ENCODE measurements at places on chromosomes 2 and 18. TPM values are rescaled to one million over a fixed set of nuclear protein-coding genes. Genes with fewer than 3 reads are reported as not detected.
A peak's percentile ranks its signal among the peaks of the same experiment; 100 is the strongest.

DNA sequence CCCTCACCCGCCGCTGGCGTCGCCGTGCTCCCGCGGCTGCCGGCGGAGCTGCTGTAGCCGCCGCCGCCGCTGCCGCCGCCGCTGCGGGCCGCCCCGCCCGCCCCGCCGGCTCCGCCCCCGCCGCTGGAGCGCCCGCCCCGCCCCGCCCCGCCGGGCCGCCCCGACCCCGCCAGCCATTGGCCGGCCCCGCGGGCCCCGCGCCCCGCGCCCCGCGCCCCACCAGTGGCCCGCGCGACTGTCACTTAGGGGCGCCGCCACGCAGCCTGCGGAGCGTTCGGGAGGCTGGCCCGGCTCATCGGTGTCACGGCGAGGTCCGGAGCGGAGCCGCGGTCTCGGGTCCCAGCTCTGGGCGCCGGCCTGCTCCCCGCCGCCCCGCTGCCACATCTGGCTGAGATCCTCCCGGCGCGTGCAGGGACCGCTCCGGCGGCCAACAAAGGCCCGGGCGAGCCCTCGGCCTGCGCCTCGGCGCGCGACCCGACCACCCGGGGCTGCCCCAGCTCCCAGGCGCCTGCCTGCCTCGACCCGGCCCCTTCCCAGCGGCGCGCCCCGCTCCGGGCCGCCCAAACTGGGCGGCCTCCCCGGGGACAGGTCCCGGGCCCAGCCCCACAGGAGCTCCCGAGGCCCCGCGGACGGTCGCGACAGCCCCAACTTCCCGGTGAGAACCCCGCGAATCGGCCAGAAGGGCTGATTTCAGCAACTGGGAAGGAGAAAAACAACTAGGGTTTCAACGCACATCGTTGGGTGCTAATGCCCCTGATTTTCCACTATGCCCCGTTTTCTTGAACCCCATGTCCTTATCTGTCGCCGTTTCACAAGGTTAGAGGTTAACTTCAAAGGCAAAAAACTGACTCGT is at the start of gene MGAT4A:
TSS of gene MGAT4A (minus strand) at position 92 of the 853 bp plus-strand sequence. CDS start 4,800 bp downstream, outside the sequence.
- peak within 1 kb of the TSS; percentile 86 for H3K4me3 ChIP-seq
- H3K4me1 ChIP-seq, result peaks cover 18% of the 10 kb centered on the region
- H3K36me3 ChIP-seq, result no peaks in the 10 kb centered on the region
- H3K27me3 ChIP-seq, result no peaks in the 10 kb centered on the region
- peak; percentile 36 for DNase-seq

- H3K4me3 ChIP-seq, result no peak overlapping the region
- no peak overlapping the region for H3K27ac ChIP-seq
- no peak for DNase-seq
- peaks cover 6% of the 10 kb centered on the region for H3K4me1 ChIP-seq
- H3K36me3 ChIP-seq, result no peaks in the 10 kb centered on the region
Observed at GRCh38 chr2:100614455-100615000, 51.7 kb downstream of the PDCL3 start.

- no peak overlapping the region for H3K27ac ChIP-seq
- no peaks in the 10 kb centered on the region for H3K36me3 ChIP-seq
- H3K4me3 ChIP-seq, result no peak overlapping the region
- no peak for DNase-seq
Observed at GRCh38 chr2:375270-375955, 87.5 kb upstream of the ALKAL2 start.

DNA sequence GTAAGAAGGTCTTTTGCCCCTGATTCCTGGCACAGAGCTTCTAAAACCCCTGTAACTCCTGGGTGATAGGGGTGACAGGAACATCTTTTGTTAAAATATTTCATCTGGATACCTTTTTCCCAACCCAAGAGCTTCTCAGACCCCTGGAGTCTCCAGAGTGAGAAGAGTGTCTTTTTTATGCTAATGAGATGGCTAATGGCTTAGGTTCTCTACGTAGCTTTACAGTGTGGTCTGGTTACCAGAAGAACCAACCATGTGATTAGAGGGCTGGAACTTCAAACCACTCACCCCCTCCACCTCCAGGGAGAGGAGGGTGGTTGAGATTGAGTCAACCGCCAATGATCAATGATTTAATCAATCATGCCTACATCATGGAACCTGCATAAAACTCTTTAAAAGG is 16.2 kb upstream of the DCC start:
- H3K27me3 ChIP-seq, result no peaks in the 10 kb centered on the region
- DNase-seq, result no peak
- H3K27ac ChIP-seq, result no peak overlapping the region
- no peaks in the 10 kb centered on the region for H3K4me1 ChIP-seq
- no peak overlapping the region for H3K4me3 ChIP-seq
- H3K36me3 ChIP-seq, result no peaks in the 10 kb centered on the region

GRCh38 chr2:11477994-11478393 is 12.0 kb upstream of the E2F6 start:
- H3K36me3 ChIP-seq, result no peaks in the 10 kb centered on the region
- no peaks in the 10 kb centered on the region for H3K4me1 ChIP-seq
- peak; percentile 81 for DNase-seq

DNA sequence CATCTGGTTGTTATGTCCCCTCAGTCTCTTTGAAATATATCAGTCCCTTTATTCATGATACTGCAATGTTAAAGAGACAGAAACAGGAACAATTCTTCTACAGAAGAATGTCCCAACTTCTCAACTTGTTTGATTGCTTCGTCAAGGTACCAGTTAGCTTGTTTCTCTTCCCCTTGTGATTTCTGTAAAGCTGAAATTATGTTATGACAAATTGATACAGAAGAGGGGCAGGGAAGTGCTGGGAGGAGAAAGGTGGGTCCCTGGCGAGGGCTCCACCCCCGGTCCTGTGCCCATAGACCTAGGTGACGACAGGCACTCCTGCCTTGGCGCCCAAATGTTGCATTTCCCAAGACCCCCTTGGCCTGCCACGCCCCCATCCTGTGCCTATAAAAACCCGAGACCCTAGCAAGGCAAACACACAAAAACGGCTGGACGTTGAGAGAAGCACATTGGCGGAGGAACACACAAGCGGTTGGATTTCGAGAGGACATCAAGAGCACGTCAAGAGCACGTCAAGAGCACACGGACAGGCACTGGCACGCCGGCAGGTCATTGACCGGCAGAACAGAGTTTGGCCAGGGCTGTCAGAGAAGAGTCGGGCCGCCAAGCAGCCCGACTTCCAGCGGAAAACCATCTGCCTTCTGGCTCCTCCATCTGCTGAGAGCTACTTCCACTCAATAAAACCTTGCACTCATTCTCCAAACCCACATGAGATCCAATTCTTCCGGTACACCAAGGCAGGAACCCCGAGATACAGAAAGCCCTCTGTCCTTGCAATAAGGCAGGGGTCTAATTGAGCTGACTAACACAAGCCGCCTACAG is 11.5 kb upstream of the RTN4 start:
- no peak for DNase-seq
- H3K36me3 ChIP-seq, result no peaks in the 10 kb centered on the region
- no peak overlapping the region for H3K27ac ChIP-seq
- H3K4me1 ChIP-seq, result peaks cover 8% of the 10 kb centered on the region
- H3K27me3 ChIP-seq, result no peaks in the 10 kb centered on the region
- no peak overlapping the region for H3K4me3 ChIP-seq

DNA sequence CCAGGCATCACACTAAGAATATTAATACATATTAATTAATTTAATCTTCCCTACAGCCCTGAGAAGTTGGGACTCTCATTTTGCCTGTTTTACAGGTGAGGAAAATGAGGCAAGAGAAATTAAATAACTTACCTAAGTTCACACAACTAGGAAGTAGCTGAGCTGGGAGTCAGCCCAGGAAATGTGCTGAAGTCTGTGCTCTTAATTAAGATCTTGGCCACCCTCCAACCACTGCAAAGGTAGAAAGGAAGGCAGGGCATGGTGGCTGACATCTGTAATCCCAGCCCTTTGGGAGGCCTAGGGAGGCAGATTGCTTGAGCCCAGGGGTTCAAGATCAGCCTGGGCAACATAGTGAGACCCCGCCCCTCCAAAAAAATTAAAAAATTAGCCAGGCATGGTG is 12.9 kb upstream of the MGAT4A start:
- no peaks in the 10 kb centered on the region for H3K27me3 ChIP-seq
- no peak overlapping the region for H3K4me3 ChIP-seq
- H3K27ac ChIP-seq, result no peak overlapping the region
- H3K36me3 ChIP-seq, result no peaks in the 10 kb centered on the region
- no peaks in the 10 kb centered on the region for H3K4me1 ChIP-seq
- DNase-seq, result no peak

GRCh38 chr18:11071300-11071699 is 78.1 kb downstream of the PIEZO2 start:
- no peaks in the 10 kb centered on the region for H3K27me3 ChIP-seq
- no peaks in the 10 kb centered on the region for H3K4me1 ChIP-seq
- no peak overlapping the region for H3K4me3 ChIP-seq
- no peaks in the 10 kb centered on the region for H3K36me3 ChIP-seq

DNA sequence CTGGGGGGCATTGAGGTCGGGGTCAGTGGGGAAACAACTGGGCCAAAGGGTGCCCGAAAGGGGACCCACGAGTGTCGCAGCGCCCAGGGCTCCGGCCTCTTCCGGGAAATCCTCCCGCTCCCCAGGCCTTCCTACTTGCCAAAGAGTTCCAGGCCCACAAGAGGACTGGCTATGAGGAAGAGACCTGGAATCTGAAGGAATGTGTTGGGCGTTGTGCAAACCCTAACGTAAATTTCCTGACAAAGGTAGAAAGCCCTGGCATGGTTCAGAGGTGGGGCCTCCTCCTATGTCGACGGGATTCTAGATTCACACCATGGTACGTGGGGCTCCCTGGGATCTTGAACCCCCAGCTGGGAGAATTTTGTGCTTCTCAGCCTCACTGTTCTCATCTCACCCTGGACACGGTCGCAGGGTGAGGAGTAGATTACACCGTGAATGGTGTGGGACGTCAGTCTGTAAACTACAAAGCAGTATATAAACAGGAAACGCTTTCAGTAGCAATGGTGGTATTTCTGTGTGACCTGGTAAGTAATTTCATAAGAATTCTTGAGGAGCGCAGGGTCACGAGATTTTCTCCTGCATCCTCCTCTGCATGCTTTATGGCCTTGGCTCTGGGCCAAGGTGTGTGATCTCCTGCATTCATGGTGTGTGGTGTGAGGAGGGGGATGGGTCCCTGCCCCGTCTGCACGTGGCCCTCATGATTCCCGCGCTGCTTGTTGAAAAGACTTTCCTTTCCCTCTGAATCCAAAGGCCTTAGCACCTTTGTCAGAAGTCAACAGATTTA is 868 bp downstream of the HSBP1L1 start:
- H3K36me3 ChIP-seq, result no peaks in the 10 kb centered on the region
- peaks cover 3% of the 10 kb centered on the region for H3K4me1 ChIP-seq
- peak overlapping the region; percentile 51 for H3K4me3 ChIP-seq
- no peaks in the 10 kb centered on the region for H3K27me3 ChIP-seq
- DNase-seq, result no peak
- peak overlapping the region; percentile 65 for H3K27ac ChIP-seq

GRCh38 chr2:217270485-217271121 is 410.7 kb upstream of the TNP1 start:
- no peaks in the 10 kb centered on the region for H3K27me3 ChIP-seq
- H3K27ac ChIP-seq, result no peak overlapping the region
- no peak for DNase-seq
- no peaks in the 10 kb centered on the region for H3K36me3 ChIP-seq
- H3K4me1 ChIP-seq, result peaks cover 12% of the 10 kb centered on the region
- no peak overlapping the region for H3K4me3 ChIP-seq

DNA sequence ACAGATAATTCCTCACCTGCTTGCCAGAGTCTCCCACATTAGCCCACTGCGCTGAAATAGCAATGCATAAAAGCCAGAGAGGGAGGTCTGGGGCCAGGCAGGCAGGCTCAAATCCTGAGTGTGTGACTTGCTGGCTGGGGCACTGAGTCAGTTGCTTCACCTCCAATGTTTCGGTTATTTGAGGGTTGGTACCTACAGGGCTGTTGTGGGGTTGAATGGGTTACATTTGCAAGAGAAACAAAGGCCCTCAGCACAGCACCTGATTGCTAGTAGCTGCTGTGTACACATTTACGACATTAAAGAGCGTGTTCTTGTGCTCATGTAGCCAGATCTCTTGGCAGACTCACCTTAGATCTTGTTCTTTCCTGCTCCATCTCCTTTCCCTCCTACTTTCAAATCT is 34.1 kb upstream of the FAM110C start:
- H3K27ac ChIP-seq, result no peak overlapping the region
- H3K4me3 ChIP-seq, result no peak overlapping the region
- H3K36me3 ChIP-seq, result no peaks in the 10 kb centered on the region
- H3K27me3 ChIP-seq, result no peaks in the 10 kb centered on the region

DNA sequence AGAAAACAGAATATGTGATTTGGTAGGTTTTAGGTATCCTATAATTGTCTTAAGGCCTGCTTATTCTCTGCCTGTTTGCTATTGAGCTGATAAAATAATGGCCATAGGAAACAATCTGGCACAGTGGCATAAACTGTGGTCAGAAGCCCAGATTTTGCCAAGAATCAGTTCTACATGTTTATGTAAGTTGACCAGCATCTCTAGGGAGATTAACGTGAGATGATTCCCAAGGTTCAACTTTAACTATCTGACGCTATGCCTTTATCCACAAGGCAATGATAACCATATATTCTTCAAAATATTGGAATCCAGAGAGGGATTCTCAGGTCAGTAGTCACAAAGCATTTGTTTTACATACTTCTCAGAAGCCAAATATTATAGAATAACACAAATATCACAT is 25.6 kb downstream of the AP1S3 start:
- no peaks in the 10 kb centered on the region for H3K27me3 ChIP-seq
- H3K36me3 ChIP-seq, result no peaks in the 10 kb centered on the region
- no peaks in the 10 kb centered on the region for H3K4me1 ChIP-seq
- H3K4me3 ChIP-seq, result no peak overlapping the region
- no peak overlapping the region for H3K27ac ChIP-seq

DNA sequence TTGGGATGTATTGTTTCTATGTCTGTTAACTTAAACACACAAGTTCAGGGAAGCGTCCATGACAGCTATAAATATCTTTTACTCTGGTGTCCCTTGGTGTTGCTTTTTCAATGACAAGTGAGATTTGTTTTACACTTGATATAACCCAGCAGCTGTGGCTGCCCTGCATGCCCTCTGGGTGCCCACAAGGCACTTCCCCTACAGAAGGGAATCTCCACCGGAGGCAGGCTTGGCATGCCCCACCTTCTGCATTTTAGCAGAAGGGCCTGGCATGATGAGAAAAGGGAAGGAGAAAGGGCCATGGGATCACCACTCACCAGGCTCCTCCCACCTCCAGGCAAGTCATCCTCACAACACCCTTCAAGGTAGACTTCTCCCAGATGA is 68.7 kb downstream of the TMEM247 start:
- H3K27ac ChIP-seq, result peak overlapping the region; percentile 100
- no peaks in the 10 kb centered on the region for H3K36me3 ChIP-seq
- H3K27me3 ChIP-seq, result no peaks in the 10 kb centered on the region
- H3K4me3 ChIP-seq, result no peak overlapping the region
- DNase-seq, result no peak

- H3K36me3 ChIP-seq, result no peaks in the 10 kb centered on the region
- H3K27ac ChIP-seq, result peak overlapping the region; percentile 29
- H3K4me3 ChIP-seq, result no peak overlapping the region
- peaks cover 18% of the 10 kb centered on the region for H3K4me1 ChIP-seq
- no peaks in the 10 kb centered on the region for H3K27me3 ChIP-seq
- DNase-seq, result peak; percentile 69
Observed at GRCh38 chr2:9897331-9897737, 54.1 kb downstream of the TAF1B start.

Gene NDC80
- total RNA-seq, result not detected

Gene CRYGD
- not detected for total RNA-seq

Gene TMEM17
- total RNA-seq, result 0.15 TPM

Gene SERPINB11
- total RNA-seq, result not detected

Gene CFAP65
- total RNA-seq, result not detected

Gene EFR3B
- total RNA-seq, result 1.4 TPM

Gene SGPP2
- total RNA-seq, result 0.17 TPM

Gene CHRND
- 65.1 TPM for total RNA-seq

Gene IL36G
- not detected for total RNA-seq

Gene DAW1
- total RNA-seq, result not detected

Gene LCT
- not detected for total RNA-seq

Gene ZNF521
- total RNA-seq, result 3.5 TPM

Gene NAPG
- 13.8 TPM for total RNA-seq

Gene INPP1
- total RNA-seq, result 6.9 TPM

Gene IL36A
- not detected for total RNA-seq

Gene KCNS3
- total RNA-seq, result 93.3 TPM
